ENCODE measurements at places on chromosomes 7 and 10.

GRCh38 chr7:104317948-104318629 is 10.3 kb upstream of the LHFPL3 start:
- DNase-seq = no peak

DNA sequence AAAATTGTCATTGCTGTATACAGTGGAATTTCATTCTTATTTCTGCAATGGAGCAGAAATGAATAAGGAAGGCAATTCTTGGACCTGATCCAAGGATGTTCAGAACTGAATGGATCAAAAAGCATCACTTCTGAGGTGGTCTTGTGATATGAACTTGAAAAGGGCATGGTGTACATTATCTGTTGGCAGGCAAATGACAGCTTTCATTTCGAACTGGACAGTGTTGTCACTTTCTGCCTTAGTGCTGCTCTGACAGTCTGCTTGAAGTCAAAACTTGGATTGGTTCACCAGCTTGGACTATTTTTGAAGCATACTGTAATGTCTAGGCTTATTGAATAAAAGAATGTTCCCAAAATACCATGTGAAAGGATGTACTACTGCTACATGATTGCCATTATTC is 52.0 kb downstream of the VCL start:
- peak; percentile 37 for DNase-seq

- no peak for DNase-seq
These were observed 169.7 kb upstream of the RHEB start for GRCh38 chr7:151689196-151689971.

- peak; percentile 30 for DNase-seq
These were observed 137.9 kb upstream of the CCDC6 start for GRCh38 chr10:60044242-60044641.

GRCh38 chr7:24779283-24779655 is 22.0 kb upstream of the GSDME start:
- no peak for DNase-seq

GRCh38 chr7:5700391-5700985 is 81.0 kb downstream of the RNF216 start:
- no peak for DNase-seq

GRCh38 chr7:141844256-141844655 is 3.0 kb upstream of the PRSS37 start:
- no peak for DNase-seq

GRCh38 chr7:140179339-140179738 is 2.6 kb upstream of the KDM7A start:
- DNase-seq = no peak

DNA sequence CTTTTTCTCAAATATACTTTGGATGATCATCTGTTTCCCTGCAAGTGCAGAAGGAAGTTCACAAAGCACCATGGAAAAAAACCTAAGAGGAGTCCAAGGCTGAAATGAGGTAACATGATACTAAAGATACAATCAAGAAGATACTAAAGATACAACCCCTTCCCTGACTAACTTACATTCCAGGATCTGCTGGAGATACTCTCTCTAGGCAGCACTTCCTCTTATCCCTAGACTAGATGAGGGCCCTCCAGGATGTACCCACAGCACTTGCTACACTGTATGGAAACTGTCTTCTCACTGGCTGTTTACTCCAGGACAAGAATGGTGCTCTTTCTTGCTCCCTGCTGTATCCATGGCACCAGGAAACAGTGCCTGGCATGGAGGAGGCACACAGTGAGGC is 116.4 kb upstream of the NFE2L3 start:
- DNase-seq = no peak

GRCh38 chr10:73251683-73252444 is 580 bp downstream of the MRPS16 start:
- DNase-seq = no peak

GRCh38 chr7:34034728-34035127 is 129.4 kb downstream of the BMPER start:
- no peak for DNase-seq

DNA sequence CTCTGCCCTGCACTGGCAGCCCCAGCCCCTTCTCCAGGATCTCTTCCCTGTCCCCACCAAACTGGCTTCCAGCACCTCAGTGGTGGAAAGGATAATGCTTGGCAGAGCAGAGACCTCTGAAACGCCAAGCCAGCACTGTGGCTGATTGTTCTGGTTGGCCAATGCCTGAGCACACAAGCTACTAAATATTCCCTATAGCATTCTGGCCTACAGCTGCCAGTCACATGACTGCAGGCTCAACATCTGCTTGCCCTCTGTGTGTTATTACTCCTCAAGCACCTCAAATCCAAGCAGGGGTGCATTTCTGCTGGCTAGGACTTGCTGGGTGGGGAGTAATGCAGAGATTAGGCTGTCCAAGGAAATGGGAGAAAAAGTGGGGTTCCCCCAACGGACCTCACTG is 6.1 kb downstream of the TBATA start:
- DNase-seq = peak; percentile 85

DNA sequence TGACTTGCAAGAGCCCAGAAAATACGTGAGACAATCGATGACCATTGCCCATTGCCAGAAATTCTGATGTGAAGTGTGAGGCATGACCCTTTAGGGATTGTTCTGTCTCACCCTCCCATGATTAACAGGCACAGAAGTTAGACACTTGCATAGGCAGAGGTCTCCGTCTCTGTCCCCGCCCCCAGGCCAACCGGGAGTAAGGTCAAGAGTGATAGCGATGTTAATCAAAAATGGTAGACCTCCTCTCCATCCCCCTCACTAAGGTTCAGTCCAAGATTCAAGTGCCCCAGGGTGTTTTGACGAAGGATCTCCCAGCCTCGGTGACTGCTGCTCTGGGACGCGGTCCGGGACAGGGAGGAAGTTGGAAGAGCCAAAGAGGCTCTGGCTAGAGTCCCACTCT is 22.7 kb upstream of the TRPV6 start:
- DNase-seq = no peak

DNA sequence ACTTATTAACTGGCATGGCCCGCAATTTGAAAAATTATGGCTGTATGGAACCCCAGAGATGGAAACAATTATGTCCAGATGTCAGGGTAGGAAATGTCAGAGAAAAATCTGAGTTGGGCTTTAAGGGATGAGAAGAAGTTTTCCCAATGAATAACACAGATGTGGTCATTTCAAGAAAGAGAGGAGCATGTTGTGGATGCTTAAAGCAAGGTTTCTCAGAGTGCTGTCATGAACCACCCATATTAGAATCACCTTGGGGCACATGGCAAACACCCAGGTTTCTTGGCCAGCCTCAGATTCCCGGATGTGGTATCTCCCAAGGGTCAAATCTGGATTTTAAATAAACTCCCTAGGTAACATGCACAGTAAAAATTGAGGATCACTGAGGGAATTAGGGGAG is 43.6 kb downstream of the LAMB4 start:
- no peak for DNase-seq

- DNase-seq = no peak
These were observed 2.3 kb downstream of the HPS1 start for GRCh38 chr10:98444314-98445006.

GRCh38 chr10:3844491-3845025 is 59.5 kb upstream of the KLF6 start:
- DNase-seq = no peak

DNA sequence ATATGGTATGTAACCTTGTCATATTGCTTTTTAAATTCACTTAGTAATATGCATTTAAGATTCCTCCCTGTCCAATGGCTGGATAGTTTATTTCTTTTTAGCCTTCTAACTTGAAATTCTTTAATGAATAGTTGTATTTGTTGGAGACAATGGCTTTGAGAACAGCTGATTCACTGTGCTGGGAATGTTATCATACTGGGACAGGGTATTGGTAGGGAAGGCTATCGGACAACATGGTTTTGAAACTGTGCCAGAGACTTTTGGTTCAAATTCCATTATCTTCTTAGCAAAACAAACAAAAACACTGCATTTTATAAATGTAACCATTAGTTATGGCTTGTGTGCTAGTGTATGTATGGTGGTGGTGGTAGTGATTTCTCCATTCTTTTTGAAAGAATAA is 517.1 kb upstream of the ANKRD30A start:
- DNase-seq = no peak

DNA sequence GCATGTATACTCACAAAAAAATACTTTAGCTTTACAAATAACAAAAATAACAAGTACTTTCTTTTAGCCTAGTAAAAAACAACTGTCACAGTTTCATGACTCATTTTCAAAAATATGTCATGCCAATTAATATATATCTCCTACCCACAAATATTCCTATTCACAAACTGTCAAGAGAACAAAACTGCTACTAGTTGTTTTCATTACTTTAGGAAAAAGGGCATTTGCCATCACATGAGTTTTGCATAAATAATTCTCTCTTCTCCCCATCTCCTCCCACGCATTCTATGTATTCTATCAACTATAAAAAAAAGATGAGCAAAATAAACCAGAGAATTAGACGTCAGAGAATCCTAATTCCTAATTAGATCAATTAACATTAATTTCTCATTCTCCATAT is 87.6 kb downstream of the PIP4K2A start:
- DNase-seq = no peak

DNA sequence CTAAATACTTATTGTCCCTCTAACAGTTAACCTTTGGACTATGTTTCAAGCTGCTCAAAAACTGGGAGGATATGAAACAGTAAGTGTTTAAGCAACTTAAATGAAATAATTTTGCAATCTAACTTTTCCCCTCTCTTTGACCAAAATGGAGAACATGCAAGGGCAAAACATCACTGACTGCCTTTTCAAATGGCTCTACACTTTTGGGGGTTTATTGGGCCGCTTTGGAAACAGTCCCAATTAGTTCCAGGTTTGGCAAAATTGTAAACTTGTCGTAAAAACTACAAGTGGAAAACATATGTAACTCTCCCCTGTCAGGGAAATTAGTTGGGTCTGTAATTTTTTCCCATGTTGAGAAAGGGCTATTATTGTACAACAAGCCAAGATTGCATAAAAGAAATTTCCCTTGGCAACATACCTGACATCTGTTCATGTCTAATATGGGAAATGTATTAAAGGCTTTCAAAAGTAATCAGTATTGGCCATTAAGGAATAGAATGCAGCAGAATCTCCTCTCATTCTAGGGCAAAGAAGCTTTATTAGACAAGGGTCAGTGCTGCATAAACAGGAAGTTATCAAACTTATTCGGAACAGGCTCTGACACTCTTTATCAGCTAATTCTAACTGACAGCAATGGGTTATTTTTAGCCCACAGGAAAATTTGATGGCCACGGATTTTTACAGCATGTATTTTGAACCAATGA is 157.9 kb downstream of the ARID5B start:
- DNase-seq = peak; percentile 94

DNA sequence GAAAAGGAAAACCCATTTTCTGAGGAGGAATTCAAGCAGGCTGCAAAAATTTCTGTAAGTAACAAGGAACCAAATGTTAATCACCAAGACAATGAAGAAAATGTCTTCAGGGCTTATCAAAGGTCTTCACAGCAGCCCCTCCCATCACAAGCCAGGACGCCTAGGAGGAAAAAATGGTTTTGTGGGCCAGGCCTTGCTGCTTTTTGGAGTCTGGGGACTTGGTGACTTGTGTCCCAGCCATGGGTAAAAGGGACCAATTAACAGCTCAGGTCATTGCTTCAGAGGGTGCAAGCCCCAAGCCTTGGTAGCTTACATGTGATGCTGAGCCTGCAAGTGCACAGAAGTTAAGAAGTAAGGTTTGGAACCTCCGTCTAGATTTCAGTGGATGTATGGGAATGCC is 55.7 kb upstream of the FOXP2 start:
- DNase-seq = no peak

GRCh38 chr7:152054367-152055230 is 29.1 kb downstream of the GALNT11 start:
- no peak for DNase-seq
